ENCODE measurements at places on chromosomes 1 and 21. TPM values are rescaled to one million over a fixed set of nuclear protein-coding genes. Genes with fewer than 3 reads are reported as not detected.

The CYP4A11 gene
- total RNA-seq, result 1.2 TPM

The VWA1 gene
- total RNA-seq, result 21.3 TPM

The VASH2 gene
- total RNA-seq, result not detected

The MCOLN2 gene
- total RNA-seq, result not detected

The TMEM52 gene
- total RNA-seq, result 9.8 TPM

The AMY2B gene
- total RNA-seq, result 49.2 TPM

The U2AF1 gene
- total RNA-seq, result 83.0 TPM

The DNAJC28 gene
- 1.5 TPM for total RNA-seq

The SPOCD1 gene
- total RNA-seq, result 42.7 TPM

The EFNA3 gene
- 1.7 TPM for total RNA-seq

The SPRR2B gene
- total RNA-seq, result not detected

The MAD2L2 gene
- 30.2 TPM for total RNA-seq

The SPRR4 gene
- total RNA-seq, result not detected

The PLA2G2F gene
- not detected for total RNA-seq

The TBX15 gene
- total RNA-seq, result 102 TPM

The EPHA2 gene
- 3.6 TPM for total RNA-seq

The GSTM5 gene
- total RNA-seq, result 3.6 TPM

Data from subcutaneous adipose tissue (tissue), 4 donors.